T-helper 17 cell (primary cell): ENCODE measurements at places on chromosomes 12 and 14.

DNA sequence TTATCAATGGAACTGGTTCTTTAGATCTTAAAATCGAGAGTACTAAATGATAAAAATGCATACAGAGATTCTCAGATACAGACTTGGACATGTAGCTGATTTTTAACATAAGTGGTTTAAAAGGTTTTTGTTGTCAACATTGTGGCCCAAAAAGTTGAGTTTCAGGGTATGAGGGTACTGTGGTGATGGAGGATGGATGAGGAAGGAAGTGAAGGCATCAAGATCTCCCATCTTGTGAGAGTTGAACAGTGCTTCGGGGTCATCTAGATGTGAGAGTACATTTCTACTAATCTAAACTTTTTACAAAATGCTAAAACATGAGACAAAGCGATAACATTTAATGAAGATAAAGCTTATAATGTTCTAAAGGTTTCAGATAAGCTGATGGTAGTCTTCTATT, 452.6 kb downstream of the PCNX1 start:
- H3K36me3 ChIP-seq = peaks cover 2% of the 10 kb centered on the region
- no peak overlapping the region for H3K4me3 ChIP-seq
- no peak for DNase-seq
- peaks cover 33% of the 10 kb centered on the region for H3K4me1 ChIP-seq
- no peaks in the 10 kb centered on the region for H3K27me3 ChIP-seq

DNA sequence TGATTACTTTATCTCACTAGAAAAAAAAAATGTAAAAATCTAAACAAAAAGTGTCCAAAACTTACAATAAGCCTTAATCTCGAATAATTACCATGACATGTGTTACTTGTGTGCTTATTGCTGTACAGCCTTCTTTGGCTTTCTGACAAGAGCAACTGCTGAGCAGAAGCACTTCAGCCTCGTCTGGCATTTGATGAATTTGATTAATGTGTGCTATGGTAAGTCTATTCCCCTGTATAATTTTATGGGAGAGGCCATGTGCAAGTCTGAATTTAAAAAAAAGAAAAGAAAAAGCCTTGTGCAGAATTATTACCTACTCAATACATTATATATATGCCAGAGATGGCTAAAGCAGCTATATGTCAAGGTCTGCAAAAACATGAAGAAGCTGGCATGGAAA, 113.9 kb downstream of the AEBP2 start:
- H3K36me3 ChIP-seq = peaks cover under 1% of the 10 kb centered on the region
- peaks cover 14% of the 10 kb centered on the region for H3K4me1 ChIP-seq
- H3K4me3 ChIP-seq = peak overlapping the region; percentile 87

- peaks cover 10% of the 10 kb centered on the region for H3K4me1 ChIP-seq
- H3K27ac ChIP-seq = no peak overlapping the region
- DNase-seq = no peak
- H3K27me3 ChIP-seq = no peaks in the 10 kb centered on the region
- no peak overlapping the region for H3K4me3 ChIP-seq
- no peaks in the 10 kb centered on the region for H3K36me3 ChIP-seq
Observed at GRCh38 chr12:89875225-89875624, 166.6 kb upstream of the ATP2B1 start.

DNA sequence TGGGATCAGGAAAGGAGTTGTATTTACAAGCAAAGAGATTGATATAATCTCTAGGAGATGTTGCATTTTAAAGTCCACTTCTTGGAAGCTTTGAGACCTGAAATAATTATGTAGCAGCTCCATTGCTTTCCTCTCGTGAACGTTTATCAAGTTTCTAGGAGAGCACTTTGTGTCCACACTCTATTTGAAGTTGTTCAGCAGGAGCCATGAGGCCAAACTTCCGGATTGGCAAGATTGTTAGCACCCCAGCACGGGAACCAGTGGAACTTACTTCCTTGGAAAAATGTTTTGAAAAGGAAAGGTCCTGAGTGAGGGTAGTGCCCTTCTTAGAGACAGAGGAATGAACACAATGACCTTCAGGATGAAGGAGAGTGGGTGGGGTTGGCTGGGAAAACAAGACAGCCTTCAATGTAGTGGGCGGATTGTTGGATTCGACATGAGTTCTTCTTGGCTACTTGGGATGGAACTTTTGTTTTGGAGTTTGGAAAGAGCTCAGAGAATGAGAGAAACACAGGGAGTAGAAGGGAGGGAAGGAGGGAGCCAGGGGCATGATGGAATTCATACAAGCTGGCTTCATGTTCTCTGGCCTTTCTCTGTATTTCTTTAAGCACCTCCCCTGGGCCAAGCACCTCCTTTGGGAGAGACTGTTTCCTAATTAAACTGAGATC, 23.8 kb upstream of the CISTR start:
- H3K4me1 ChIP-seq = no peaks in the 10 kb centered on the region
- peaks cover 82% of the 10 kb centered on the region for H3K27me3 ChIP-seq
- no peak overlapping the region for H3K27ac ChIP-seq
- DNase-seq = no peak
- peaks cover 10% of the 10 kb centered on the region for H3K36me3 ChIP-seq

- H3K4me1 ChIP-seq = peaks cover 4% of the 10 kb centered on the region
- no peak overlapping the region for H3K27ac ChIP-seq
- no peaks in the 10 kb centered on the region for H3K36me3 ChIP-seq
- no peak for DNase-seq
- no peak overlapping the region for H3K4me3 ChIP-seq
Observed at GRCh38 chr14:96095581-96096476, 56.7 kb downstream of the C14orf132 start.

GRCh38 chr14:102508774-102509745, 516 bp downstream of the ANKRD9 start:
- peak overlapping the region; percentile 88 for H3K4me3 ChIP-seq
- peak; percentile 46 for DNase-seq
- H3K27me3 ChIP-seq = no peaks in the 10 kb centered on the region
- no peak overlapping the region for H3K27ac ChIP-seq
- peaks cover 7% of the 10 kb centered on the region for H3K4me1 ChIP-seq

DNA sequence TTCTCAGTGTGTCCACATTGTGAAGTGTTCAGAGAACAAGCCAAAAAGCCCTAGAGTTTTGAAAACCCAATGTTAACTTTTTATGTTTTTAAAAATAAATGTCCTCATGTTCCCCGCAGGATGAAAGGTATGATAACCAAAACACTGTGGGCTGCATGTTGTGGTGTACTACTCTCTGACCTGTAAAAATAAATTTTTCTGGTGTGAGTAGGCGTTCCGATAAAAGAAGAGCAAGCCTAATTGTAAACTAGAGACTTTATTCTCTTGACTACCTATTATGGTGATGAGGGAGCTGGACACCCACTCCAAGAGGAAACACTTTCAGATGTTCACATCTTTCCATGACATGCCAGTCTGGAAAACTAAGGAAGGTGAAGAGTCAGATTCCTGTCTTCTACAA, 18.2 kb downstream of the PTGER2 start:
- no peak overlapping the region for H3K27ac ChIP-seq
- H3K27me3 ChIP-seq = no peaks in the 10 kb centered on the region
- H3K4me1 ChIP-seq = peaks cover 27% of the 10 kb centered on the region
- peaks cover 4% of the 10 kb centered on the region for H3K36me3 ChIP-seq

- no peaks in the 10 kb centered on the region for H3K27me3 ChIP-seq
- H3K4me1 ChIP-seq = no peaks in the 10 kb centered on the region
- no peak for DNase-seq
Observed at GRCh38 chr12:128336204-128337070, 69.5 kb downstream of the TMEM132C start.

GRCh38 chr12:127205781-127206555, 1061.0 kb upstream of the TMEM132C start:
- no peak overlapping the region for H3K4me3 ChIP-seq
- DNase-seq = no peak
- no peak overlapping the region for H3K27ac ChIP-seq
- peaks cover 25% of the 10 kb centered on the region for H3K27me3 ChIP-seq

- no peak for DNase-seq
- H3K4me1 ChIP-seq = peaks cover 13% of the 10 kb centered on the region
- no peaks in the 10 kb centered on the region for H3K27me3 ChIP-seq
- H3K36me3 ChIP-seq = peaks cover 4% of the 10 kb centered on the region
Observed at GRCh38 chr14:68391311-68392014, 401.4 kb downstream of the ZFP36L1 start.

GRCh38 chr12:90695415-90695814, 259.6 kb downstream of the CCER1 start:
- no peak overlapping the region for H3K27ac ChIP-seq
- no peaks in the 10 kb centered on the region for H3K27me3 ChIP-seq
- DNase-seq = no peak
- no peaks in the 10 kb centered on the region for H3K36me3 ChIP-seq

- no peak for DNase-seq
- no peak overlapping the region for H3K27ac ChIP-seq
- peaks cover 3% of the 10 kb centered on the region for H3K36me3 ChIP-seq
- H3K4me3 ChIP-seq = no peak overlapping the region
- no peaks in the 10 kb centered on the region for H3K27me3 ChIP-seq
Observed at GRCh38 chr12:15536446-15536845, 214.1 kb downstream of the PTPRO start.

GRCh38 chr14:74608959-74609611, 3.0 kb downstream of the LTBP2 start:
- H3K27me3 ChIP-seq = peaks cover 5% of the 10 kb centered on the region
- no peaks in the 10 kb centered on the region for H3K36me3 ChIP-seq
- no peak overlapping the region for H3K27ac ChIP-seq
- DNase-seq = peak; percentile 66

DNA sequence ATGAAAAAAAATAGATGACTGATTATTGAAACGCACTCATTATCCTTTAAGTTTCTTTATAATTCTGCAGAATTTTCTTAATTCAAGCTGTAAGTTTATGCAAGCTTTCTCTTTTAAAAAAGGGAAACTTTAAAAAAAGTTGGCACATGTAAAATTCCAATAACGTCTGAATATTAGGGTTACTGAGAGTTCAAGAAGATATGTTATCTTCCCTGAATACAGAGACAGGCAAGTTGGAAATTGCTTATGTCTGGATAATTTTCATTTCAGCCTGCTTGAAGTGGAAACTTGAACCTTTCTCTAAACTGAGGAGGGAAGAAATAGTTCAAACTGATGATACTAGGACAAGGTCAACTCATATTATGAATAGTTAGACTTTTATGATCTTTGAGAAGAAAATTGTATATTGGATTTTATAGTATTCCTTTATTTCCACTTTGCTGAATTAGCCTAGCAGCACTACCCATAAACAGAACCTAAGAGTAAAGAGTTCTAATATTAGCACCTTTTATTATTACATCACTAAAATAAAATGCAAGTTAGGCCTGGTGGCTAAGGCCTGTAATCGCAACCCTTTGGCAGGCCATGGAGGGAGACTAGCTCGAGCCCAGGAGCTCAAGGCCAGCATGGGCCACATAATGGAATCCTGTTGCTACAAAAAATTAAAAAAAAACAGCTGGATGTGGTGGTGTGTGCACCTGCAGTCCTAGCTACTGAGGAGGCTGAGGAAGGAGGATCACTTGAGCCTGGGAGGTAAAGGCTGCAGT, 288.0 kb downstream of the TRHDE start:
- no peak overlapping the region for H3K4me3 ChIP-seq
- DNase-seq = no peak
- H3K4me1 ChIP-seq = no peaks in the 10 kb centered on the region
- H3K36me3 ChIP-seq = no peaks in the 10 kb centered on the region
- no peak overlapping the region for H3K27ac ChIP-seq
- no peaks in the 10 kb centered on the region for H3K27me3 ChIP-seq

DNA sequence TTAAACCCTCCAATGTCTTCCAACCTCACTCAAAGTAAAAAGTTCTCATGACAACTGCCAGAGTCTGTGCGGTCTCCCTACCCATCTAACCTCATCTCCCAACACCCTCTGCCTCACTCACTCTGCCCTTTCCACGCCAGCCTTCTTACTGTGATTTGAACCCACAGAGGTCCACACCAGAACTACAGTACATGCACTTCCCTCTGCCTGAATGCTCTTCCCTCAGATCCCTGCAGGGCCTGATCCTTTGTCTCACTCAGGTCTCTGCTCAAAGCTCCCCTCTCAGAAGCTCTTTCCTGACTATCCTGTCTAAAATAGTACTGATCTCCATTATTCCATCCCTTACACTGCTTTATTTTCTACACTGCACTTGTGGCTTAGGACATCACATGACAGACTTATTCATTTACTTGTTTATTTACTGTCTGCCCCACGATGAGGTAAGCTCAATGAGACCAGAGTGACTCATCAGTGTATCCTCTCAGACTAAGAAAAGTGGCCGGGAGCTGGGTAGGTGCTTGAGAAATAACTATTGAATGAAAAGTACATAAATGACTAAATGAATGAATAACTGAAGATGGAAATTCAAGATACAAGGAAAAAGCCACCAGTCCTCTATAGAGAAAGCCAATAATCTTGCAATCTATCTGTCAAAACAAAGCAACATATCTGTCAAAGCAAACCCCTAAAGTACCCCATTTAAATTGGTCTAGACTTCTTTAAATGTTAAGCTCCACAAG, 17.1 kb downstream of the POMT2 start:
- peak overlapping the region; percentile 41 for H3K4me3 ChIP-seq
- no peaks in the 10 kb centered on the region for H3K27me3 ChIP-seq
- H3K36me3 ChIP-seq = peaks cover 9% of the 10 kb centered on the region
- no peak overlapping the region for H3K27ac ChIP-seq

- H3K27me3 ChIP-seq = peaks cover 55% of the 10 kb centered on the region
- no peaks in the 10 kb centered on the region for H3K36me3 ChIP-seq
- no peak for DNase-seq
- no peaks in the 10 kb centered on the region for H3K4me1 ChIP-seq
- H3K27ac ChIP-seq = no peak overlapping the region
- no peak overlapping the region for H3K4me3 ChIP-seq
Observed at GRCh38 chr12:3416670-3417069, 74.3 kb upstream of the PRMT8 start.

- peaks cover 17% of the 10 kb centered on the region for H3K4me1 ChIP-seq
- peak overlapping the region; percentile 88 for H3K27ac ChIP-seq
- no peak overlapping the region for H3K4me3 ChIP-seq
- no peak for DNase-seq
Observed at GRCh38 chr14:104696671-104697316, 7.4 kb downstream of the INF2 start.

GRCh38 chr12:103944964-103945363, 14.8 kb downstream of the HSP90B1 start:
- no peaks in the 10 kb centered on the region for H3K27me3 ChIP-seq
- DNase-seq = no peak
- peaks cover 28% of the 10 kb centered on the region for H3K4me1 ChIP-seq
- H3K36me3 ChIP-seq = peaks cover 20% of the 10 kb centered on the region
- H3K4me3 ChIP-seq = no peak overlapping the region
- H3K27ac ChIP-seq = peak overlapping the region; percentile 79
